Stimulated activated CD4-positive, alpha-beta T cell treated with anti-CD3 and anti-CD28 coated beads, TNF-alpha, amount 100 ng/mL, for 1 hour (primary cell): ENCODE measurements at places on chromosomes 5 and 9.

- no peak for DNase-seq
These were observed 217.6 kb downstream of the CAAP1 start for GRCh38 chr9:26675035-26675434.

DNA sequence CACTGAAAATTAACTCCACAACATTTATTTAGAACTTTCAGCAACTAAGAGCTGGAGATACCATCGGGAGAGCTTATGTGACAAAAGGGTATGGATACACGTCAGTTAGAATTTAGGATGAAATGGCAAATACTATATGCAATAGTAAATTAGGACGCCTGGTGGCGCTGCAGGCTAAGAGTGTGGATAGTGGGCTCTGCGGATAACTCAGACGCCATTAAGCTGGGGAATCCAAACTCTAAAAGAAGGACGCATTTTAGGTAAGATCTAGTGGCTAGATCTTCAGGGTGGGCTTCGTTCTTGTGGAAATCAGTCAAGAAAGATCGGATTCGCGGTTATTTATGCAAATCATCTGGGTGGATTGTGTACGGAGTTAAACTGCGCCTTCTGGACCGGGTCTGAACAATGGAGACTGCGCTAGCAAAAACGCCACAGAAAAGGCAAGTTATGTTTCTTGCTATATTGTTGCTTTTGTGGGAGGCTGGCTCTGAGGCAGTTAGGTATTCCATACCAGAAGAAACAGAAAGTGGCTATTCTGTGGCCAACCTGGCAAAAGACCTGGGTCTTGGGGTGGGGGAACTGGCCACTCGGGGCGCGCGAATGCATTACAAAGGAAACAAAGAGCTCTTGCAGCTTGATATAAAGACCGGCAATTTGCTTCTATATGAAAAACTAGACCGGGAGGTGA is at the start of gene PCDHB5:
Gene PCDHB5, plus strand, starts transcription at position 177 of the 688 bp plus-strand sequence. Its CDS starts 229 bp downstream, at position 406.
- no peak for DNase-seq

GRCh38 chr5:56684159-56684558 is 131.2 kb upstream of the MAP3K1 start:
- no peak for DNase-seq

GRCh38 chr9:36194326-36195000 is 3.7 kb downstream of the CLTA start:
- DNase-seq = no peak

DNA sequence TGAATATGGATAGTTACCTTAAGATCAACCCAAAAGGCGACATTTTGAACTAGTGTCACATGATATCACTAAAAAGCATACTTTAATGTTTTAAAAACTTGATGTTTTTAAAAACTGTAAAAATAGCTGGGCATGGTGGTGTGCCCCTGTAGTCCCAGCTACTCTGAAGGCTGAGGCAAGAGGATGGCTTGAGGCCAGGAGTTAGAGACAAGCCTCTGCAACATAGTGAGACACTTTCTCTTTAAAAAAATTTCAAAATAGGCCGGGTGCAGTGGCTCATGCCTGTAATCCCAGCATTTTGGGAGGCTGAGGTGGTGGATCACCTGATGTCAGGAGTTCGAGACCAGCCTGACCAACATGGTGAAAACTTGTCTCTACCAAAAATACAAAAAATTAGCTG is 129.5 kb downstream of the NPR3 start:
- no peak for DNase-seq
